ENCODE measurements at places on chromosomes 2 and 18.

GRCh38 chr2:239564587-239564986, 163.8 kb upstream of the HDAC4 start:
- DNase-seq, result no peak

DNA sequence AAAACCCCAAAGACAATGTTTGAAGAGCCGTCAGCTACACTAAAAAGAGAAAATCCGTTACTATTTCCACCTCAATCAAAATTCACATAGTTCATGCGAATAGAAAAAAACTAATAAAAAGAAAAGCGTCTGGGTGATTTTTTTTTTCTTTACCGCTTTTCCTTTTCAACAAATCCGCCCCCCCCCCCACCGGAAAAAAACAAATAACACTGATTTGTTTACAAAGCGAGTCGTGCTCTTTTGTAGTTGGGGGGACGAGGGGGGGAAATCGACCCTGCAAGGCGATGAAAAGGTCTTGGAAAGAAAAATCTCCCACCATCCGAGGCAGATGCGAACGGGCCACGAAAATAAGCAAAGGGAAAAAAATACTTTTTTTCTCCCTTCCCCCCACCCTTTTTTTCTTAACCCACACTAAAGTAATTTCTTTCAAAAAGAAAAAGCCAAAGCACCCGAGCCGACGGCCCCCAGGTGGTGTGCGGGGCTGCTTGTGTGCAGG, 638 bp downstream of the ZNF521 start:
- DNase-seq, result no peak

GRCh38 chr2:51960281-51960680, 928.3 kb upstream of the NRXN1 start:
- no peak for DNase-seq

- DNase-seq, result no peak
These were observed 218.9 kb downstream of the PARD3B start for GRCh38 chr2:204763974-204764703.

GRCh38 chr2:159243529-159243928, 43.0 kb downstream of the WDSUB1 start:
- DNase-seq, result no peak

DNA sequence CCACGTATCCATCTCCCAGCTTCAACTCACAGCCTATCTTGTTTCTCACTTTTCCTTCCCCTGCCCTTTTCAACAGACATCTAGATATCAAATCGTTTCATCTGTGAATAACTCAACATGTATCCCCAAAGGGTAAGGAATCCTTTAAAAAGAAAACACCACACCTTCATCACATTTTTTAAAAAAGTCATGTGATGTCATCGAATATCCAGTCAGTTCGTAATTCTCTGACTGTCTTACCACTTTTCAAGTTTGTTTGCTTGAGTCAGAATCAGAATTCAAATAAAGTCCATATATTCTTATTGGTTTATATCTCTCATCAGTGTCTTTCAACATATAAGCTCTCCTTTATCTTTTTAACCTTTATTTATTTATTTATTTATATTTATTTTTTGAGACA, 5.4 kb upstream of the LONRF2 start:
- no peak for DNase-seq

- no peak for DNase-seq
These were observed 413 bp downstream of the ALKAL2 start for GRCh38 chr2:287471-287885.

GRCh38 chr2:232196802-232197201, 181.7 kb upstream of the ALPP start:
- DNase-seq, result no peak

DNA sequence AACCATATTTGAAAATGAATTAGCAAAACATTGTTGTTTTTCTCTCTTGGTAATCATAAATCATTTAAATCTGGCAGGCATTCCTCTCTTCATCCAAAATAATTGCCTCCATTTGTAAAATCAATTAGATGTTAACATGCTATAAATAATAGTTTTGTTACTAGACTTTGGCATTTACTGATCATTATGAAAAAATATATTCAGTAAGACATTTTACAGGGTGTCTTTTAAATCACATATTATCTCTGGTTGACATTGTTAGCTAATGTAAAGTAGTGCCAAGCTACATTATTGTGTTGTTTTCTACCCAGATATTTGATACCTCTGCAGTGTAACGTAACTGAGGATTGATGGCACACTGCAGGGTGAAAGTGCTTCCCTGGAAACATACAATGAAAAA, 31.8 kb upstream of the DLX1 start:
- no peak for DNase-seq

- DNase-seq, result no peak
These were observed 193.1 kb downstream of the ACOXL start for GRCh38 chr2:110925479-110925878.

- no peak for DNase-seq
These were observed 23.2 kb downstream of the FAM124B start for GRCh38 chr2:224378701-224379097.

GRCh38 chr18:70195852-70196434, 9.5 kb downstream of the RTTN start:
- no peak for DNase-seq

DNA sequence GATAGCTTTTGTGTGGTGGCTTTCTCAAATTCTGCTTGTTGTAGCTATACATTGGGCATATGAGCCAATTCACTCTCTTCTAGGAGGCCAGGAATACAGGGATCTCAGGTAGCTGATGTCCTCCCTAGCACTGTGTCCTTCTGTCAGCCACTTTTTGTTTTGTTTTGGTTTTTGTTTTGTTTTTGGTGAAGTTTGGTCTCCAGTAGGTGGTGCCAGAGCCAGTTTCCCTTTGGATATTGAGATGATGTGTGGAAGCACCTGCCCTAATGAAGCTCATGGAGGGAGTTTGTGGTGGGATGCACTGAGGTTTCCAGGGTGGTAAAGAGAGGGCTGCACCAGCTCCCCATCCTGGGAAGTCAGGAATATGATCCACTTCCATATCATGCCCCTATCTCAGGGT, 100.5 kb upstream of the VWC2L start:
- DNase-seq, result no peak

DNA sequence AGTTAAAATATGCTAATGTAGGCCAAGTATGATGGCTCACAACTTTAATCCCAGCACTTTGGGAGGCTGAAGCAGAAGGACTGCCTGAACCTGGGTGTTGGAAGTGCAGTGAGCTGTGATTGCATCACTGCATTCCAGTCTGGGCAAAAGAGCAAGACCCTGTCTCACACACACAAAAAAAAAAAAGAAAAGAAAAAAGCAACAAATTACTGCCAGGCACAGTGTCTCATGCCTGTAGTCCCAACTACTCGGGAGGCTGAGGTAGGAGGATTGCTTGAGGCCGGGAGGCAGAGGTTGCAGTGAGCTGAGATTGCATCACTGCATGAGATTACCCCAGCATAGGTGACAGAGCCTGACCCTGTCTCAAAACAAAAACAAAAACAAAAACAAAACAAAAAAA, 110.6 kb downstream of the PRELID3A start:
- DNase-seq, result no peak

- no peak for DNase-seq
These were observed 336.3 kb downstream of the NYAP2 start for GRCh38 chr2:225735844-225736243.

DNA sequence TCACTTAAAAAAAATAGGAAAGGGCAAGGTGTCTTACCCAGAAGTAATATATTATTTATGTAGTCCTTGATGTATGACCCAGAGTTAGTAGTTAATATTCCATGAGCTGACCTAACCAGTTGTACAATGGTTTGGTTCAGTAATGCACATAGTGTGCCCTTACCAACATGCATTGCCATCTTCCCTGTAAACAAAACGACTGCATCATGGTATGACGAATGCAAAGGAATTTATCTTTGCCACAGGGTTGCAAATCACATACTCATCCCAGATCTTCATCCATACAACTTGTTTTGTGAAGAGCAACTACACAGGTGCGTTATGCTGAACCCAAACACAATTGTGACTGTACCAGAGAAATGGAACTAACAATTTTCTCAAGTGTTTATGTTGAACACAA, 68.9 kb upstream of the ZSWIM2 start:
- no peak for DNase-seq

GRCh38 chr2:45813003-45813941, 161.8 kb downstream of the PRKCE start:
- DNase-seq, result no peak

DNA sequence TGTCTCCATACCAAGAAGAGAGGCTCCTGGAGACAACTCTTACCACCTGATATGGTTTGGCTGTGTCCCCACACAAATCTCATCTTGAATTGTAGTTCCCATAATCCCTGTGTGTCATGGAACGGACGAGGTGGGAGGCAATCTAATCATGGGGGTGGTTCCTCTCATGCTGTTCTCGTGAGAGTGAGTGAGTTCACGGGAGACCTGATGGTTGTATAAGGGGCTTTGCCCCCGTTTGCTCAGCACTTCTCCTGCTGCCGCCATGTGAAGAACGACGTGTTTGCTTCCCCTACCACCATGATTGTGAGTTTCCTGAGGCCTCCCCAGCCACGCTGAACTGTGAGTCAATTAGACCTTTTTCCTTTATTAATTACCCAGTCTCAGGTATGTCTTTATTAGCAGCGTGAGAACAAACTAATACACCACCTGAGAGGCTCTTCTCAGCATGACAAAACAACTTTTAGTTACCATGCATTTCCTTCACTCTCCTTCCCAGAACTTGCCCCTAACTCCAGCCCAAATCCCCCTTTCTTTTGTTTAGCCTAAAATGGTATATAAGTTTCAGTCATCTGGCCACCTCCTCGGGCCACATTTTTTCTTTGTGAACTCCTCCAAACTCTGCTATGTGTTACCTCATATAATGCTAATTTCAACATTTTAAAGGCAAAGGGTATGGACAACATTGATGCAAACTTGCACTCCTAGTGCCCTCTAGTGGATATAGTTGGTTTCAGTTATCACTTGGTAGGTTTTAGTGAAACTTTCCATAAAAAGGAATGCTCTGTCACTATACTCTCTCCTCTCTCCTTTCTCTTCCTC, 58.6 kb upstream of the SLC25A52 start:
- no peak for DNase-seq

- no peak for DNase-seq
These were observed 79.9 kb downstream of the PARD3B start for GRCh38 chr2:204625135-204625534.

DNA sequence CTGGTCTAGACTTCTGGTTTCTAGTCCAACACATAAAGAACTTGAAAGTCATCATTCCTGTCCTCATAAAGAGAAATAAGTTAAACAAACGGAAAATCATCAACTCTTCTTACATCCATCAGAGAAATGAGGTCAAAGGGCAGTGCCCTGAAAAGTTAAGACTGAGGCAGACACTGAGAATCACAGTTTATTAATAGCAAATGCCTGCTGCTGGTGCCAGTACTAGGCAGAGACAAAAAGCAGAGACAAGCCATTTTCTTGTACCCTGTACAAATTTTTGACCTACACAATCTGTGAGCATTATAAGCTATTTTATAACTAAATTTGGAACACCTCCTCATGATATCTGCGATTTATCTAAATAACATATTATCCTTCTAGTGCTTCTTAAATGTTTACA, 36.8 kb downstream of the ATF2 start:
- no peak for DNase-seq

- DNase-seq, result no peak
These were observed 42.8 kb downstream of the ATOH8 start for GRCh38 chr2:85796341-85797262.

- DNase-seq, result peak; percentile 54
These were observed 781 bp upstream of the SLC5A6 start for GRCh38 chr2:27212626-27213471.

DNA sequence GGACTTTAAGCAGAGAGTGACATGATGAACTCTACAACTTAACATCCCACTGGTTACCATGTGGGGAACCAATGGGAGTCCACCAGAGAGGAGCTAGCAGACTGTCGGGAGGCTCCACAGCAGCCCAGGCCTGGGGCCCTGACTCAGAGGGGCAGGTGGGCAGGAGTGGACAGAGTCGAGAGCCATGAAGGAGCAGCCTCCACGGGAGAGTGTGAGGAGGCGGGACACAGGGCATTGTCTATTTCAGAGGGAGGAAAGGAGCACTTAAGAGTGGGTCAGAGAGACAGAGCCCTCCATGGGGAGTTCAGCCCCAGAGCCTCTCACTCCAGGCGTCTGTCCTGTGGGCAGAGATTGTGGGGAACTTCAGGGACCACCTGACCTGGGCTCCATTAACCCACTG, 118.7 kb downstream of the CYP26B1 start:
- no peak for DNase-seq

DNA sequence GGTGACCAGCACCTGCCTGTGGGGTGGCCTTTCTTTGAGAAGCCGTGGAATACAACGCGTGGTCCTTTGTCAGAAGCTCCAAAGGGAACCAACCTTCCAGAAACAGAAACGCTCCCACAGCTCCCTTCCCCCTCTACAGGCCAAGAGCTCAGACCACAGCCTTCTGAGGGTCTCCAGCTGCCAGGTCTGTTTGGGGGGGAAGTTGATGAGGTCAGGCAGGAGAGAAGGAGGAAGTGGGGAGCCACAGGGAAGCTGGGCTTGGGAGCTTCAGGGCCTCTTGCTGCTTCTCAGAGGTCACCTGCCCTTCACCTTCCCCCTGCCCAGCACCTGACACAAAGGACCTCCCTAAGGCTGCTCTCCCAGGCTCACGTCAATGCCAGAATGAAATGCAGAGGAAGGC, 287.7 kb upstream of the ID2 start:
- DNase-seq, result no peak

DNA sequence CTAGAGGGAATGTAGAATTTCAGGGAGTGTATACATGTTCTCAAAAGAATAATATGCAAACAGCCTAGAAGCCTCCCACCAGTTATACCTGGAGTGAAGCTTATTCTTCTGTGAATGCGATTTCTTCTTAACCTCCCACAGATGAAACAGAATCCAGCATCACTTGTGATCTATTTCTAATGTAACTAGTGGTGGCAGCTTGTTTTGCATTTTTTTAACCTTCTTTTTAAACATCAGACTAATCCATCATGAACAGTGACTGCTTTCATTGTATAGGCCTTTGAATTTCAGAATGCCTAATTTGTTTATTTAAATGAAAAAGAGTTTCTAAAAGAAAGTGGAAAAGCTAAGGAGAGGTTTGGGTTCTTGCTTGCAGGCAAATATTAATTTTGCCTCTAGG, 85.7 kb upstream of the EPHA4 start:
- DNase-seq, result no peak

DNA sequence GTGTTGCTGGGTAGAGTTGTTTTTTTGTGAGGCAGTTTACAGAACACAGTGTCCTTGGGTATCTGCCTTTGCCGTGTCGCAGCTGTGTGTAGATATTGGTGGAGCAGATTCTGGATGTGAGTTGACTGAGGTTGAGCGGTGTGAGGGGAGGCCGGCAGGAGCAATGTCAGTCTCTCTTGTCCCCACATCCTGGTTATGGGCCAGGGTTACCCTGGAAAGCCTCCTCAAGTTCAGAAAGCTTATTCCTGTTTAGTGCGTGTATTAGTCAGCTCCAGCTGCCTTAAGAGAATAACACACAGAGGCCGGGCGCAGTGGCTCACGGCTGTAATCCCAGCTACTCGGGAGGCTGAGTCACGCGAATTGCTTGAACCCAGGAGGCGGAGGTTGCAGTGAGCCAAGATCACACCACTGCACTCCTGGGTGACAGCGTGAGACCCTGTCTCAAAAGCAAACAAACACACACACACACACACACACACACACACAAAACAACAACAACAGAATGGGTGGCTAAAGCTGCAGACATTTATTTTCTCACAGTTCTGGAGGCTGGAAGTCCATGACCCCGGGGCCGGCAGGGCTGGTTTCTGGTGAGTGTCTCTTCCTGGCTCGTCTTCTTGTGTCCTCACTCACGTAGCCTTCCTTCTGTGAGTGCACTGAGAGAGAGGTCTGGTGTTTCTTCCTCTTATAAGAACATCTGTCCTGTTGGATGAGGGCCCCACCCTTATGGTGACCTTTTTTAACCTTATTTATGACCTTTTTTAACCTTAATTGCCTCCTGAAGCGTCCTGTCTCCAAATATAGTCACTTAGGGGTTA, 5.1 kb downstream of the NCK2 start:
- DNase-seq, result peak; percentile 48

- DNase-seq, result no peak
These were observed 122.6 kb downstream of the LRP1B start for GRCh38 chr2:142008135-142008744.

All from activated CD4-positive, alpha-beta T cell treated with anti-CD3 and anti-CD28 coated beads, Interleukin-2, amount 50 U/mL, for 1 hour (primary cell).